Activated CD8-positive, alpha-beta T cell treated with anti-CD3 and anti-CD28 coated beads for 36 hours (primary cell): ENCODE measurements at places on chromosomes 3 and 15.
A peak's percentile ranks its signal among the peaks of the same experiment; 100 is the strongest.

DNA sequence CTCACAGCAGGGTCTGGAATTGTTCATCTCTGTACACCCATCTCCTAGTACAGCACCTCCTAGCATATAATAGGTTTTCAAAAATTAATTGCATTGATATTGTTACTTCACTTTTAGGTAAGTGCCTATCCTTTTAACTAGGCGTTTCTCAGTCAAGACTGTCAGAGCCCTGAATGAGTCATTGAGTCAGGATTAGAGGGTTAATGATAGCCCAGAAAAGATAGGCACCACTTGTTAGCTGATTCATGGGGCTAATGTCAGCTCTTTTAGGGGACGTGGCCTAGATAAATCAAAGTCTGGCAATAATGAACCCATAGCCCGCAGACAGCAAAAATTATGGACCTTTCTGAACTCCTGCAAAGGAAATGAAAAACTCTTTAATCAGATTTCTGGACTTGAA lies 42.9 kb downstream of the TIMP4 start:
- no peak for DNase-seq

DNA sequence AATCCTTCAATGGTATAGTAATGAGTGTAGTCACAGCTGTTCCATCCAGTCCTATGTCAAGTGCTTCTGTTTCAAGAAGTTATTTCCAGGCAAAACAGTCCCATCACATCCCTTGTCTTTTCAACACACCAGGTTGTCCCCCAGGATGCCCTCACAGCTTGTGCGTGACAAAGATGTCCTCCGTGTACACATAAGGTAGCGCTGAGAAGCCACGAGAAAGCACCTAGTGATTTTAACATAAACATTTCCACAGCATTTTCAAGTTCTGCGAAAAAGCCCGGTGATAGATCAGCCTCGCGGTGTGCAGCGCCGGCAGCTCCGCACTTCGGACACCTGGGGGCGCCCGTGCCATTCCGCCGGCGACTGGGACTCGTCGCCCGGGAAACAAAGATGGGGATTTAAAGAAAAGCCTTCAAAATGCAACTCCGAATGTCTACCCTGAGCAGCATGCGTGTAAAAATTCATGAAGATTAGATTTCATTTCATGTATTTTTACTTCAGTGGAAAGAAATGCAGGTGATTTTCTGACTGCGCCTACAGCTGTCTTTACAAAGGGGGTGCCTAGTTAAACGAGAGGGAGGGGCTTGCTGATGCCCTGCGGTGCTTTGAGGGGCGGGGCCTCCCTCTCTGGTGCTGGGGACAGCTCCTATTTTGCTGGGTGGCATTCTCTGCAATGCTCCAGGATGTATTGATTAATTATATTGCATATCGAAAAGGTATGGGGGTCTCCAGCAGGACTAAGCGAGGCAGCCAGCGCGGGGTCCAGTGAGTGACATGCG lies 49.9 kb downstream of the KY start:
- DNase-seq, result peak; percentile 62

- DNase-seq, result no peak
Observed at GRCh38 chr15:66771351-66771650, 69.3 kb downstream of the SMAD6 start.

GRCh38 chr15:76932135-76932966 lies 802 bp downstream of the RCN2 start:
- DNase-seq, result no peak

DNA sequence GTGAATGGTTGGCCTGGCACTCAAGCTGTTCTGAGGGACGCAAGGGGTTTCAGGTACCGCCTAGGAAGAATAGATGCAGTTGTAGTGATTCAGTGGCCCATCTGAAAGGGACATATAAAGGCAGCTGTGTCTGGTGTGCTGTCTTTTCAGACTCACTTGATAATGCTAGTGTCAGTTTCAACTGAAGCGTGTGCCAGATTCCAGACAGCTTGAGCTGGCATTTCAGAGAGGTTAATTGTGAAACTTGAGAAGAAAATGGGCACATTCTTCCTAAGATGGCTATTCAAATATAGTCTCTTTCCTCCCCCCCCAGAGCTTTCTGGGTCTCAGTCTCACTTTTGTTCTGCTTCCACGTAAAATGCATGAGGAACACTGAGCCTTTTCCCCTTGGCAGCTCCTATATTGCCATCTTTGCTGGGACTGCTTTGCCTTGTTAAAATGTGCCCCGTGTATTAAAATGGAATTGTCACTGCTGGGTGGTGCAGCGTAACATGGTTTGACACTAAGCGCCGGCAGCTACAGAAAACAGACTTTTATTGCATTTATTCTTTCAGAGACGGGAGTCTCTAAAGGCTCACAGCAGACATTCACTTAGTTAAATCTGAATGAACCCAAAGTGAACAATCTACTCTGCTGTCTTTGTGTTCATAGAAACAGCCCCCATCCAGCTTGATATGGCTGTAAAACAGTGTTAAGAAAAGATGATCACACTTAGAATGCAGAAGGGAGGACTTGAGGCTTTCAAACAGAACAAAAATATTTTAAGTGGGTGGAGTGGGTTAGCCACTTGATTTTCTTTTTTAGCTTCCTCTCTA lies 478.7 kb downstream of the RBMS3 start:
- no peak for DNase-seq

GRCh38 chr3:15873415-15873814 lies 75.6 kb upstream of the ANKRD28 start:
- DNase-seq, result no peak

- no peak for DNase-seq
Observed at GRCh38 chr3:12342151-12342550, 53.3 kb downstream of the PPARG start.

DNA sequence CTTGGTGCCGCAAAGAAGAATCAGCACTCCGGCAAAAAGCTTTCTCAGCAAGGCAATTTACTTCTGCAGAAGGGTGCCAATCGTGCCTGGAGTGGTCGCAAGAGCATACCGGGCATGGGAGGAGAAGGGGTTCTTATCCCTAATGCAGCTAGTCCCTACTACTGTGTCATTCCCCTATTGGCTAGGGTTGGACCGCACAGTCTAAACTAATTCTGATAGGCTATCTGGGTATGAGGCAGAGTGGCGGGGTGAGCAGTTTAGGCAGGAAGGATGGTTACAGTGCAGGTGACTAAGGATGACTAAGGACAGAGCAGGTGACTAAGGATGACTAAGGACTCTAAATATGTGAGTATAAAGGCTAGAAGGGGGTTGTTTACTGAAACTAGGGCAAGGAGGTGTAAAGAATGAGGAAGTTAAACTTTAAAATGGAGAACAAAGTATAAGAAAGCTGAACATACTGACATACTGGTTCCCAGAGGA lies 52.9 kb downstream of the PGBD4 start:
- DNase-seq, result peak; percentile 17

- DNase-seq, result no peak
Observed at GRCh38 chr3:63467392-63467791, 185.1 kb upstream of the SNTN start.

DNA sequence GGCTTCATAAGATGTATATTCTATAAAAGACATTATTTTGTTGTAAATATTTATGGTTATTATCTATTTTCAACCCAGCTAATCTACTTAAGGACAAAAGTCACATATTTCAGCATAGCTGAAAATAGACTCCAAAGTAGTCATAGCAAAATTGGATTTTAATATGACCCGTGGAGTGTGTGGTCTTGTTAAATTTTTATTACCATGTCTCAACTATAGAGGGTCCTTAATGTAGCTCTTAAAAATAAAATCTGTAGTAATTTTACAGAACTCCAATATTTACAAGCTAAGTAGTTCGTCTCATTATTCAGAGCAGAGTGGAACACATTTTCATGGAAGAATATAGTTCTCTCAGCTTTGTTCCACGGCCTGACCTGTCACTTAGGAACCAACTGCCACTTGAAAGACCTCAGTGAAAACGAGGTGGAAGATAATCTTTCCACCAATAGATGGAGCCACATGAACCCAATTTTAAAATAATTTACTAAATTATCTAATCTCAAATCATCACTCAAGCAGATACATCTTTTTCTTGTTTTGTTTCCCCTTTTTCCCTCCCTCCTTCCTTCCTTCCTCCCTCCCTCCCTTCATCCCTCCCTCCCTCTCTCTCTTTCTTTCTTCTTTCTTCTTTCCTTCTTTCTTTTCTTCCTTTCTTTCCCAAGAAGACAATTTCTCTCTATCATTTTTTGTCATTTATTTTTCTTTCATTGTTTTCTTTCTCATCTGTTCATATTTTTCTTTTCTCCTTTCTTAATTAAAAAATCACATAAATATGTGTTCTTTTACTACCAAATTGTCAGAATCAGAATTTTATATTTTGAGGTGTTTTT lies 97.2 kb downstream of the CLDN1 start:
- no peak for DNase-seq

DNA sequence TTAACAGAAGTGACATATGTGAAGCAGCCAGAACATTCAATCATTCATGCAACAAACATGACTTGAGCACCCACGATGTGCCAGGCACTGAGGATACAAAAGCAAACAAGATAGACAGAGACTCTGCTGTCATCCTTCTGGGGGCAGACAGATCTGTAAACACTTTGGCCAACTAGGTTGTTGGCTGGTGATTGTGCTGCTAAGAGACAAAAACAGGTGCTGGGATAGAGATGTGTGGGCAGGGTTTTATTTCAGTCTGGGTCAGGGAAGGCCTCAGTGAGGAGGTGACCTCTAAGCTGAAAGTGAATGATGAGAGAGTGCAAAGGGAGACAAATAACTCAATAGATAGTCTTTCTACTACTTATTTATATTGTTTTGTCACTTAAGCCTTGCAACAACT lies 147.0 kb upstream of the VEPH1 start:
- DNase-seq, result no peak
